ENCODE measurements at places on chromosomes 2 and 18.

- no peak for DNase-seq
Observed at GRCh38 chr2:130366720-130367119, 10.9 kb downstream of the PTPN18 start.

GRCh38 chr2:56707218-56707617 lies 523.4 kb downstream of the CCDC85A start:
- no peak for DNase-seq

GRCh38 chr2:239360421-239361310 lies 40.2 kb downstream of the HDAC4 start:
- no peak for DNase-seq

GRCh38 chr2:172698041-172698863 lies 37.4 kb upstream of the RAPGEF4 start:
- DNase-seq, result peak; percentile 20

GRCh38 chr2:33242845-33243244 lies 233.6 kb upstream of the RASGRP3 start:
- DNase-seq, result no peak

- DNase-seq, result no peak
Observed at GRCh38 chr2:6449343-6449742, 416.4 kb downstream of the CMPK2 start.

GRCh38 chr2:20516291-20516645 lies 69.4 kb downstream of the RHOB start:
- no peak for DNase-seq

DNA sequence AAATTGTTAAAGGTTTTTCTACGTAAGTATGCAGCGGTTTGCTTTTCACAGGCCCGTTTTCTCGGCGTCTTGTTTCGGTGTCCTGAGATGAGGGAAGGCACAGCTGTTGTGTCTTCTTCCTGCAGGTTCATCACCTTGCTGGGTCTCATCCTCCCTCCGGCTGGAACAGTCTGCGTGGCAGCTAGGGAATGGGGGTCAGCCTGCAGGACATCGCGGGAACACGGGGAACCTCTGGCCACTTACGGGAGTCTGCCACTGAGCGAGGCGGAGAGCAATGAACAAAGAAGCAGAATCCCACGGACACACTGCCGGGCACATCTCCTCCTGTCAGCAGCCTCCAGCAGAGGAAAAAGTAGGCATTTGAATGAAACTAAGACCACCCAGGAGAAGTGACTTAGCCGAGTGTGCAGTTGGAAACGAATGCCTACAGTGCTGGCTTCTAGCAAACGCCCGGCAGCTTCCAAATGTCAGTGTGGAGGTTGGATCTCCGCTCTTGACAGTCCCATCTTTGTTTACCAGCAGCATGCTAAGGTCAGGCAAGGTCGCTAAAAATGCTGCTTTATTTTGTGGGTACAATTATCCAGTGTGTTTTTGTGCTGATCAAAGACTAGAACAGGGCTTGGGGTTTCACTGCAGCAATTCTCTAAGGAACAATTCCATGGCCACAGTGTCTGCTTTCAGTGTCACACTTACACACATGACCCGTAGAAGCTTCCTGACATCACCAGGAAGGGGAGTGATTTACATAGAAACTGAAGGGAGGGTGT lies 109.8 kb upstream of the SEC11C start:
- no peak for DNase-seq

DNA sequence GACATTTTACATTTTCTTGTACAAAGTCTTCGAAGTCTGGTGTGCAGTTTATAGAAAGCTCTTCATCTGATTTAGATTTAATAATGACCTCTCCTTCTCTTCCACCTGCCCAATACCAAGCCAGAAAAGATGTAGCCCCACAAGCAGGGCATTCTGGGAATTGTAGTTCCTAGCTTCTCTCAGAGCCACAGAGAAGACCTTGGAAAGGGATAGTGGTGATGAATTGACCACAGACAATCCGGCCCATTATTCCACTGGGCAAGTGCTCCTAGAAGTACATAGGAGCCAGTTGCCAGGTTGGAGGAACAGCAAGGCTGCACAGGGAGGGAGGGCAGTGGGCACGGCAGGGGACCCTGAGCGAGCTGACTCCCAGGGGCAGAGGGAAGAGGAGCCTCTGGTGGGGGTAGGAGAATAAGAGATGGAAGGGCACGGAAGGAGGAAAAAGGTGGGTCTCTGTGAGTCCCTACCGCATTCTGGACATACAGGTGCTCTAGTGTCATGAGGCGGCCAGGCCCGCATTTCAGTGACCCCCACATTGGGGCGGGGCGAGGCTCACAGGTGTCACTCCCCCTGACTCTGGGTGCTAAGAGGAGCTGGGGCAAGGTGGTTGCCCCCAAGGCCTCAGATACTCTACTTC lies 152.5 kb upstream of the HAAO start:
- no peak for DNase-seq

- no peak for DNase-seq
Observed at GRCh38 chr2:15096873-15097272, 464.3 kb downstream of the NBAS start.

DNA sequence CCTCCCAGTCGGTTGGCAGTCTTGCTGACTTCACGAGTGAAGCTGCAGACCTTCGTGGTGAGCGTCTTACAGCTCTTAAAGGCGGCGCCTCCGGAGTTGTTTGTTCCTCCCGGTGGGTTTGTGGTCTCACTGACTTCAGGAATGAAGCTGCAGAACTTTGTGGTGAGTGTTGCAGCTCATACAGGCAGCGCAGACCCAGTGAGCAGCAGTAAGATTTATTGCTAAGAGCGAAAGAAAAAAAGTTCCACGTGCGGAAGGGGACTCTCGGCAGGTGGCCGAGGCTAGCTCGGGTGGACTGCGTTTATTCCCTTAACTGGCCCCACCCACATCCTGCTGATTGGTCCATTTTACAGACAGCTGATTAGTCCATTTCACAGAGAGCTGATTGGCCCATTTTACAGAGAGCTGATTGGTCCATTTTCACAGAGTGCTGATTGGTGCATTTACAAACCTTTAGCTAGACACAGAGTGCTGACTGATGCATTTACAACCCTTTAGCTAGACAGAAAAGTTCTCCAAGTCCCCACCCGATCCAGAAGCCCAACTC lies 240.3 kb downstream of the LRATD1 start:
- no peak for DNase-seq

DNA sequence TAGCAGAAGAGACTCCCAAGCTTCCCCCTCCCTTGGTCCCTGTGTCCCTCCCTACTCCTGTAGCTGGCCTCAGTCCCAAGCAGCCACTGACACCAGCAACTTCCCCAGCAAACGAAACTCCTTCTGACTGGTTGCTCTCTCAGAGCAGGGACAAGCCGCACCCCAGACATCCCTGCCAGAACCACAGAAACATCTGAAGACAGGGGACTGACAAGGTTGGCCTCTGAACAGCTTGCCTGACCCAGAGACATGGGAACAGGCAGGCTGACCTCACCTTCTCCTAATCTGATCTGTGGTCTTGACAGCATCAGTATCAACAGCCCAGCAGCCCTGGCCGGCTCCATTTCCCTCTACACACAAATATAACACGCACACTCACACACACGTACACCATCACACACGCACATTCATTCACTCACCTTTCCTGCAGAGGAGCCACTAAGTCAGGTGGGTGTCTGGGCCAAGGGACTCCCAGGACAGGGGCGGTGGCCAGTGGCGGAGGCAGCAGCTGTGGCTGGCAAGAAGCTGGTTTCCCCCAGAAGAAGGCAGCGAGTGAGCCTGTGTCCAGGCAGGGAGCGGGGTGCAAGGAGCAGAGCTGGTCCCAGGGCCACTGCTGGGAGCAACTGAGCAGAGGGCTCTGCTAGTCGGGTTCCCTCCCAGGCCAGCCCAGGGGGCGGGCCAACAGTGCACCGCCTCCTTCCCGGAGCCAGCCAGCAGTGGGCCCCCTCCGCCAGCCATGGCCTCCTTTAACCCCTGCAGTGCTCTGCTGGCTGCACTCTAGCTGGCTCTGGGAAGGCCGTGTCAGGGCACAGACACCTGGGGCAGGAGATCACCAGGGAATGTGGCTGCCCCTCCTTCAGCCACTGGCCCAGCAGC lies 59.1 kb downstream of the TNS1 start:
- peak; percentile 60 for DNase-seq

GRCh38 chr2:11716689-11717321 lies 29.6 kb upstream of the LPIN1 start:
- DNase-seq, result no peak

GRCh38 chr18:75249672-75250470 lies 39.3 kb downstream of the TSHZ1 start:
- DNase-seq, result no peak

- peak; percentile 81 for DNase-seq
Observed at GRCh38 chr18:13823707-13824395, at the start of gene MC5R. TSS of gene MC5R (plus strand) at chr18:13824149. CDS start at chr18:13825766, 1,617 bp downstream.

Measured in Calu3 (cell line).